Activated naive CD8-positive, alpha-beta T cell treated with anti-CD3 and anti-CD28 coated beads, Interleukin-2, amount 10 ng/mL, durations not matched to agents 7 days and 5 days (primary cell): ENCODE measurements at places on chromosomes 3 and 15. TPM values are rescaled to one million over a fixed set of nuclear protein-coding genes. Genes with fewer than 3 reads are reported as not detected.

The GREM1 gene
- not detected for total RNA-seq

The CNTN3 gene
- total RNA-seq: not detected

The CHRFAM7A gene
- total RNA-seq: 2.7 TPM

The MYO5C gene
- 1.9 TPM for total RNA-seq

The CHDH gene
- 0.17 TPM for total RNA-seq

- H3K4me1 ChIP-seq: no peaks in the 10 kb centered on the region
- DNase-seq: no peak
- H3K4me3 ChIP-seq: no peak overlapping the region
- H3K27ac ChIP-seq: no peak overlapping the region
- no peaks in the 10 kb centered on the region for H3K36me3 ChIP-seq
- H3K27me3 ChIP-seq: no peaks in the 10 kb centered on the region
Measured at GRCh38 chr3:3372210-3372777, 192.8 kb upstream of the CRBN start.

- no peak for DNase-seq
- peak overlapping the region; percentile 92 for H3K4me3 ChIP-seq
- no peaks in the 10 kb centered on the region for H3K27me3 ChIP-seq
Measured at GRCh38 chr15:74461847-74462511, 1.0 kb upstream of the UBL7 start.

DNA sequence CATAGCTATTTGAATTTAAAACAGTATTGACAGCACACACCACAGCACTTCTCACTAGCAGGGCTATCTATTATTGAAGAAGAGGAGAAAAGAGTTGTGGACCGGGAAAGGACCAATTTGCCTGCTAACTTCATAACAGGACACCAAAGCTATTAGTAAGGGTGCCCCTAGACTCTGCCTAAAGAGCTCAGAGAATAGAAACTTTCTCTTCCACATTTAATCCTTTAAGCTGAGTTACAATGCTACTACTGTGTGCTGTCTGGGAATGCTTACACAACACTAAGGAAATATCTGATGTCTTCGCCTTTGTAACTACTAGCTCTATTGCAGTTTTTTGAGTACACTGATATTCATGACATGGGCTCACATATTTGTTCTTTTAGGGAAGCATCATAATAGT, 13.5 kb upstream of the AADAC start:
- H3K4me1 ChIP-seq: no peaks in the 10 kb centered on the region
- peaks cover 5% of the 10 kb centered on the region for H3K27me3 ChIP-seq
- H3K36me3 ChIP-seq: no peaks in the 10 kb centered on the region
- no peak for DNase-seq
- no peak overlapping the region for H3K27ac ChIP-seq
- no peak overlapping the region for H3K4me3 ChIP-seq

DNA sequence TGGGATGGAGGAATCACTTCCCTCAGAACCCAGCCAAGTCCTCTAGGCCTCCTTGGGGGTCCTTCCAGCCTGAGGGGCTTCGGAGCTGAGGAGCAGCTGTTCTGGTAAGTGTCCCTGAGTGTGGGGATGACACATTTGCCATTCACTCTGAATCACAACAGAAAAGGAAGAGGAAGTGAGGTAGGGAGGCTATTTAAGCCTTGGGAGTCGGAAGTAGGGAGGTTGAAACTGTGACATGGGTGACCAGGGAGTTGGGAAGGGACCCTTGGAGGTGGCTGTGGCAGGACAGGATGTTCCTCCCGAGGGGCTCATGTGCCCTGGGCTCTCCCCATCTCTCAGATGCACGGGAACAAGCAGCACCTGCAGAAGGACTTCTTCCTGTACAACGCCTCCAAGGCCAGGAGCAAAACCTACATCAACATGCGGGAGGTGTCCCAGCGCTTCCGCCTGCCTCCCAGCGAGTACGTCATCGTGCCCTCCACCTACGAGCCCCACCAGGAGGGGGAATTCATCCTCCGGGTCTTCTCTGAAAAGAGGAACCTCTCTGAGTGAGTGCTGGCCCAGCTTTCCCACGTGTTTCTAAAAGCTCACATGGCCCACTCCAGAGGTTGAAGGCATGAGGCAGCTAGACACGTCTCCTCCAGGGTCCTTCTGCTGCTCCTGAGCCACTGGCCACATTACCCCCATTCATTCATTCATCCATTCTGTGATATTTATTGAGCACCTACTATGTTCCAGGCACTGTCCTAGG, 43.3 kb downstream of the CAPN3 start:
- H3K4me1 ChIP-seq: peaks cover 18% of the 10 kb centered on the region
- H3K4me3 ChIP-seq: no peak overlapping the region
- no peak for DNase-seq
- no peaks in the 10 kb centered on the region for H3K27me3 ChIP-seq
- H3K27ac ChIP-seq: peak overlapping the region; percentile 61
- H3K36me3 ChIP-seq: peaks cover 4% of the 10 kb centered on the region

GRCh38 chr15:98952381-98952803, 55.2 kb downstream of the PGPEP1L start:
- DNase-seq: no peak
- H3K36me3 ChIP-seq: peaks cover 5% of the 10 kb centered on the region
- H3K4me3 ChIP-seq: peak overlapping the region; percentile 47
- no peaks in the 10 kb centered on the region for H3K27me3 ChIP-seq
- peaks cover 21% of the 10 kb centered on the region for H3K4me1 ChIP-seq

DNA sequence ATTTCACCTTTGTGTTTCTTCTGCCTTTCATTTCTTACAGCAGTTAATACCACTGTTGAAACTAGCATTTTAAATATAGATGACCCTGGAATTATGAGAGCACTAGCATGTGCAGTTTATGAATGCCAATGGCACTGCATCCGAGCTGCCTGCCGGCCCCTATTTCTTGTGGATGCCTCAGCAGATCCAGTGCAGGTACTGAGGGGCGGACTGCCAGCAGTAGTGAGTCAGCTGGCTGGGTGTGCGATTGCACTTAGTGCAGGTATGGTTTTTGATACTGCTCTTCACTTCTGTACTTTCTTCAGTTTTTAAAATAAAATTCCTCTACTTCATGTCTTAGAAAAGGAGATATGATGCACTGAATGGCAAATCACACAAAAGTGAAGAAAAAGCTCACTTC, 453.0 kb downstream of the DIPK2A start:
- no peak overlapping the region for H3K27ac ChIP-seq
- DNase-seq: no peak
- H3K4me1 ChIP-seq: no peaks in the 10 kb centered on the region
- peaks cover 2% of the 10 kb centered on the region for H3K27me3 ChIP-seq
- no peak overlapping the region for H3K4me3 ChIP-seq

DNA sequence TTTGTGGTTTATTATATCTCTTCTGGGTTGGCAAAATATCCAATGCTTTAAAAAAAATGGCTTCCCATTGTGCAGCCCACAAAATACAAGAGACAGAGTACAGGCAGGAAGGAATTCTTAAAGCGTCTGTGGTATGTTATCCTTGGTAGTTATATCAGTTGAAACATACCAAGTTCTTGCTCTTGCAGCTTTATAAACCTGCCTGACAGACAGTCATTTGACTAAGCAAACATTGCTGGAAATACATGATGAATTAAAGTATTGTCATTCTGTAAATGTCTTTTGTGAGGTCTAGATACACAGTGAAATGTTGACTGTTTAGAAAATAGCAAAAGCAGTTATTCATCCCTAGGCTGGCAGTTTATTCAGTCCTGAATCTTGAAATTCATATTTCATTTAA, 44.8 kb upstream of the MAP3K13 start:
- peaks cover 6% of the 10 kb centered on the region for H3K4me1 ChIP-seq
- DNase-seq: no peak
- no peaks in the 10 kb centered on the region for H3K36me3 ChIP-seq
- H3K27me3 ChIP-seq: peaks cover 11% of the 10 kb centered on the region
- no peak overlapping the region for H3K27ac ChIP-seq

GRCh38 chr15:40928821-40929659, at the start of gene DLL4:
TSS of gene DLL4 (plus strand) at chr15:40929340. CDS start at chr15:40929669, 329 bp downstream.
- no peak within 1 kb of the TSS for H3K27ac ChIP-seq
- DNase-seq: peak; percentile 63
- H3K4me3 ChIP-seq: peak within 1 kb of the TSS; percentile 72
- no peaks in the 10 kb centered on the region for H3K36me3 ChIP-seq

GRCh38 chr3:181210275-181210674, 220.7 kb upstream of the DNAJC19 start:
- no peak for DNase-seq
- no peaks in the 10 kb centered on the region for H3K36me3 ChIP-seq
- no peaks in the 10 kb centered on the region for H3K4me1 ChIP-seq
- H3K4me3 ChIP-seq: no peak overlapping the region

GRCh38 chr3:105399611-105400010, 32.9 kb downstream of the ALCAM start:
- no peak for DNase-seq
- no peaks in the 10 kb centered on the region for H3K4me1 ChIP-seq
- no peaks in the 10 kb centered on the region for H3K27me3 ChIP-seq
